ENCODE measurements at places on chromosomes 12 and 14. TPM values are rescaled to one million over a fixed set of nuclear protein-coding genes. Genes with fewer than 3 reads are reported as not detected.
A peak's percentile ranks its signal among the peaks of the same experiment; 100 is the strongest.

GRCh38 chr12:133180669-133181068 lies 626 bp upstream of the ZNF268 start:
- H3K36me3 ChIP-seq, result peaks cover 18% of the 10 kb centered on the region
- DNase-seq, result no peak
- H3K27me3 ChIP-seq, result no peaks in the 10 kb centered on the region
- H3K4me3 ChIP-seq, result no peak overlapping the region
- H3K27ac ChIP-seq, result no peak overlapping the region

GRCh38 chr14:68399971-68400370 lies 392.9 kb downstream of the ZFP36L1 start:
- no peak overlapping the region for H3K27ac ChIP-seq
- no peak for DNase-seq
- H3K27me3 ChIP-seq, result no peaks in the 10 kb centered on the region
- H3K36me3 ChIP-seq, result no peaks in the 10 kb centered on the region
- no peak overlapping the region for H3K4me3 ChIP-seq
- peaks cover 35% of the 10 kb centered on the region for H3K4me1 ChIP-seq

GRCh38 chr14:71142375-71143038 lies 235.2 kb downstream of the PCNX1 start:
- DNase-seq, result peak; percentile 31
- peaks cover 27% of the 10 kb centered on the region for H3K4me1 ChIP-seq
- H3K36me3 ChIP-seq, result no peaks in the 10 kb centered on the region
- H3K4me3 ChIP-seq, result no peak overlapping the region

DNA sequence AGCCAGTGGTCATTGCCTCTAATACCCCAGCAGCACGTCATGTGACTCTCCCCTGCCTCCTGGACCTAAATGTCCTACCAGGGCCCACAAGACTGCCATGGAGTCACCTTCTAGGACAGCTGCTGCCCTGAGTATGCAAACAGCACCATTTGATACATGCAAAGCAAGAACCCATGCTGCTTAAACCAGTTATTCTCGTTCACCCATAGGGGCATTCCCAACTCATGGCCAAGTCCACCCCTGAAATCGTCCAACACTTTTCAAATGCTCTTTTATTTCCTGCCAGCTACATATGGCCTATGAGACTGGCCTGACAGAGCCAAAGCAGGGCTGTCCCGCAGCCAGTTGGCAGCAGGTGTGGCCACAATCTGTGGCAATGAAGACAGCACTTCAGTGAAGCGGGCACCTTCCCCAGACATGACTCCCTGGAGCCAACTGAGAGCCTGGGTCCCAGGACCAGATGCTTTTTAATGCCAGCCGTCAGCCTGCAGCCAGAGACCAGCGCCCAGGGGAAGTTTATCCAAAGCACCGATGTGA lies 99.9 kb downstream of the BCAT1 start:
- H3K27ac ChIP-seq, result no peak overlapping the region
- H3K27me3 ChIP-seq, result no peaks in the 10 kb centered on the region
- H3K36me3 ChIP-seq, result no peaks in the 10 kb centered on the region
- peaks cover 9% of the 10 kb centered on the region for H3K4me1 ChIP-seq

DNA sequence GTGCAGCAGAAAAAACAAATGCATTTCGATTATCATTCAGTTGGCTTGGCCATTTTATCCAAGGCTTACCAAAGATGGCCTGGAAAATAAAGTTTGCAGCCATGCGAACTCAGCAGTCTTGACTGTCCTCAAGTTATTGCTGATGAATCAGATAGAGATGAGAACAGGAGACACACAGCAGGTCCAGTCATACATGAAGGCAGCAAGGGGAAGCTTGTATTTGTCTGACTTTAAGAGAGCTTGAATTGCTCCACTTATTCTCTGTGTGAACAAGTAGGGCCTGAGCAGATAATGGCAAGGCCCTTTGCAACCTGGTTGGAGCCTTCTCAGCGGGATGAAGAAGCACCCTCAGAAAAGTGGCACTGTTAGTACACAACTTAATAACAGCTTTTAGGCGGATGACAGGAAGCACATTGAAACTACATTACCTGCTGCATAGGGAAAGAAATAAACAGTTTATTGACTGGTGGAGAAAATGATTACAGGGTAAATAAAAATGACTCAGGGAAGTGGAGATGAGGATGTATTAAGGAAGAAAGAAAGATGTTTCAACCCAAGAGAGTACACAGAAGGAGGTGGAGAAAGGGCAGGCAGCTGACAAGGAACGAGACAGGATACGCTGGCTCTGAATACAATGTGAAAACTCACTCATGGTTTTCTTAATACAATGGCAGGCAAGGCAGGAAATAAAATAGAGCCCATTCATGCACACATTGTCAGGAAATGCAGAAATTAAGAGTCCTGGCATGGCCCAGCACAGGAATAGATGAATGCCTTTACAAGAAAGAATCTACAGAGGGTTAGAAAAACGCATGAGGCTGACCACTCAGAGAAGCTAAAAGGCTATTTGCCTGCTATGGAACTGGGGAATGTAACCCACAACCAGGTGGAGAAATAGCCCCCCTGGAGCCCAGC lies 128.4 kb downstream of the GALC start:
- DNase-seq, result no peak
- H3K27me3 ChIP-seq, result no peaks in the 10 kb centered on the region
- H3K4me3 ChIP-seq, result no peak overlapping the region
- no peaks in the 10 kb centered on the region for H3K36me3 ChIP-seq

Gene PPFIA2
- total RNA-seq, result not detected

- H3K36me3 ChIP-seq, result peaks cover 28% of the 10 kb centered on the region
- peaks cover 22% of the 10 kb centered on the region for H3K27me3 ChIP-seq
- no peak overlapping the region for H3K27ac ChIP-seq
- DNase-seq, result no peak
- no peak overlapping the region for H3K4me3 ChIP-seq
These were observed 5.1 kb downstream of the SHMT2 start for GRCh38 chr12:57234571-57235016.

GRCh38 chr12:94285943-94286582 lies 137.7 kb downstream of the PLXNC1 start:
- peaks cover 7% of the 10 kb centered on the region for H3K36me3 ChIP-seq
- no peak overlapping the region for H3K27ac ChIP-seq
- H3K27me3 ChIP-seq, result no peaks in the 10 kb centered on the region
- H3K4me1 ChIP-seq, result peaks cover 27% of the 10 kb centered on the region

DNA sequence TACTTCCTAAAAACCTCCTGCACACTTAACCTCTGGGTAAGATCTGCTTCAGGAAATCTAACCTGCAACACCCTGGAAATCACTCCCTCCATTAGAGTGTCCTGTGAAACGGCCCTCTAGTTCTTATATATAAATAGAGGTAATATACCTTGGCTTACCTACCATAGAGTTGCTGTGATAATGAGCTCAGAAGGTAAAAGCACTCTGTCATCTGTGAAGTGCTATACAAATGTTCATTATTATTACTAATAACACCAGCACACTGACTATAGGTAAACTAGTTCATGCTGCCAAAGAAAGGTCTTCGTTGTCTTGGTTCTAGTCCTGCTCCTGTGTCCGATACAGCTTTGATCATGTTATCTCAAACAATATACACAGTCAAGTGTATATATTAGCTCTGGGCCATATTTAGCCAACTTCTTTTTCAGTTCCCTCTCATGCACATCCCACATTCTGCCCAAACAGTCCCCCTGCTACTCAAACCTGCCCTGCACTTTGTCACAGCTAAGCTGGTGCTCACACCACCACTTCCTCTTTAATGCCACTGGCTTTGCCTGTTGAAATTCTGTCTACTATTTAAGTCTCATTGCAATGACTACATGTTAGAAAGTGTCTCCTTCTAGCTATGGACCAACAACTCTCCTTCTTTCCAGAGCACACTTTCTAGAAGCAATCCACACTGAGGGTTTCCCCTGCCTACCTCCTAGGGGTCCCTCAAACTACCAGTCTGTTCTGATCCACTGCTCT lies 5.1 kb downstream of the E2F7 start:
- no peak overlapping the region for H3K4me3 ChIP-seq
- no peaks in the 10 kb centered on the region for H3K27me3 ChIP-seq
- H3K27ac ChIP-seq, result no peak overlapping the region
- H3K4me1 ChIP-seq, result peaks cover 6% of the 10 kb centered on the region

- H3K36me3 ChIP-seq, result no peaks in the 10 kb centered on the region
- no peak overlapping the region for H3K27ac ChIP-seq
- H3K27me3 ChIP-seq, result no peaks in the 10 kb centered on the region
- no peak for DNase-seq
These were observed 9.7 kb downstream of the NCOR2 start for GRCh38 chr12:124557518-124558223.

- DNase-seq, result no peak
- H3K27me3 ChIP-seq, result no peaks in the 10 kb centered on the region
- H3K4me1 ChIP-seq, result no peaks in the 10 kb centered on the region
- H3K36me3 ChIP-seq, result no peaks in the 10 kb centered on the region
These were observed 402.8 kb downstream of the AEBP2 start for GRCh38 chr12:19842116-19842515.

DNA sequence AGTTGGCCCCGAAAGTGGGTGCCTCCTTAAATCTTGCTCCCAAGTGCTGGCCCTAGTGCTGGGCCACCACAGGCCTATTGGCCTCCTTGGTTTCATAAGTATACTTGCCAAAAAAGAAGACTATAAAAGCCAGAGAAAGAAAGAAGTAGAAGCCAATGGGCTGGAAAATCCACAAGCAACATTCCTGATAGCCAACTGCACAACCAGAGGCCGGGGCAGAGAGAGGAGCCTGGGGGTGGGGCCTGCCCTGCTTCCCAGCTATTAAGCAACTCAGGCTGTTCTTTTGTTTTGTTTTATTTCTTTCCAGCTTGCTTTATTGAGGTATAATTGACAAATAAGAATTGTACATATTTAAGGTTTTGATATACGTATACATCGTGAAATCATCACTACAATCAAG lies 177.2 kb upstream of the NTF3 start:
- H3K27me3 ChIP-seq, result no peaks in the 10 kb centered on the region
- H3K4me1 ChIP-seq, result no peaks in the 10 kb centered on the region
- H3K27ac ChIP-seq, result no peak overlapping the region
- no peaks in the 10 kb centered on the region for H3K36me3 ChIP-seq
- DNase-seq, result no peak
- H3K4me3 ChIP-seq, result no peak overlapping the region

DNA sequence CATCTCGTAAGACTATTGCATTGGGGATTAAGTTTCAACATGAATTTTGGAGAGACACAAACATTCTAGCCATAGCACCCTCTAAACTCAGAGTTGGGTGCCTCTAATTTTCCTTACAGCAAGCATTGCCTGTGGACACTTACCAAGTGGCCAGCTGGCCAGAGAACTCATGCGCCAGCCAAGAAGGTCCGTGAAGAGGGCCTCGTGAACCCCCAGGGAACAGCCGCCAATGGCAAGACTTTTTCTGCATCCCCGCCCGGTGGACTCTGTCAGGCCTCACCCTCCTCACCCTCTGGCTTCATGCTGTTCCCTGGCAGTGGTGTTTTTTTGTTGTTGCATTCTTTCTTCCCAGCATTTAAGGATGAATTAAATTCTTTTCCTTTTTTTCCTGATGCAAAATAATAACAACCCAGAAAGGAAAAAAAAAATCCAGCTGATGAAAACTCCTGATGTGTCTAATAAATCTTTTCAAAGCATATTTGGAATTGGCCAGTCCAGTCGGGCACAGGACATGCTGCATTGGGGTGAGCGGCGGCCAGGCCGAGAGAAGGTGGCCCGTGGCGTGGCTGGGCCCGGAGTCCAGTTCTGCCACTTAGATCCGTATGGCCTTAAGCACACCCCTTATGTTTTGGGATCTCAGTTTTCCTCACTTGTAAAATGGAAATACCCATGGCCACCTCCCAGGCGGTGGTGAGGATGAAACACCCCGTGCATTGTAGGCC lies 191.9 kb upstream of the DIO3 start:
- no peaks in the 10 kb centered on the region for H3K27me3 ChIP-seq
- no peak overlapping the region for H3K4me3 ChIP-seq
- no peak for DNase-seq
- H3K27ac ChIP-seq, result no peak overlapping the region
- H3K4me1 ChIP-seq, result no peaks in the 10 kb centered on the region

GRCh38 chr14:70995671-70996070 lies 88.4 kb downstream of the PCNX1 start:
- no peaks in the 10 kb centered on the region for H3K27me3 ChIP-seq
- DNase-seq, result no peak
- no peak overlapping the region for H3K27ac ChIP-seq
- H3K4me3 ChIP-seq, result no peak overlapping the region
- H3K36me3 ChIP-seq, result peaks cover 7% of the 10 kb centered on the region

- H3K27ac ChIP-seq, result no peak overlapping the region
- DNase-seq, result no peak
- no peaks in the 10 kb centered on the region for H3K27me3 ChIP-seq
- no peaks in the 10 kb centered on the region for H3K4me1 ChIP-seq
- H3K4me3 ChIP-seq, result no peak overlapping the region
- H3K36me3 ChIP-seq, result no peaks in the 10 kb centered on the region
These were observed 384.5 kb upstream of the DDHD1 start for GRCh38 chr14:53537422-53538315.

- no peak for DNase-seq
- no peak overlapping the region for H3K27ac ChIP-seq
- no peak overlapping the region for H3K4me3 ChIP-seq
- no peaks in the 10 kb centered on the region for H3K36me3 ChIP-seq
These were observed 116.8 kb upstream of the ABCD2 start for GRCh38 chr12:39736406-39736805.

DNA sequence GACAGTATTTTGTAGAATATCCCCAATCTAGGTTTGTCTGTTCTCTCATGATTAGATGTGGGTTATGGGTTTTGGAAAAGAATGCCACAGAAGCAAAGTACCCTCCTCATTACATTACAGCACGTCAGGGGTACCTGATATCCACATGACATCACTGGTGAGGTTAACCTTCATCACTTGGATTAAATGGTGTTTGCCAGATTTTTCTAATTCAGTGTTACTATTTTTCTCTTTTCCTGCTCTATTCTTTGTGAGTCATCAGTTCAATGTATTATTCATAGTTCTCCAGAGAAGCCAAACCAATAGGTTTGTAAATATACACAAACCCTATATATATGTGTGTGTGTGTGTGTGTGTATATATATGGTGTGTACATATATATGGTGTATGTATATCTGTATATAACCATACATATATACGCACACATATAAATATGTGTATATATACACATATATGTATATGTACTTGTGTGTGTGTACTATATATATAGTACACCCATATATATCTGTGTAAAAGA lies 131.4 kb downstream of the LMNTD1 start:
- H3K27me3 ChIP-seq, result no peaks in the 10 kb centered on the region
- no peak overlapping the region for H3K4me3 ChIP-seq
- no peak for DNase-seq
- H3K4me1 ChIP-seq, result no peaks in the 10 kb centered on the region
- H3K27ac ChIP-seq, result no peak overlapping the region

Gene DDHD1
- total RNA-seq, result 47.0 TPM

All from CD4-positive, alpha-beta memory T cell (primary cell).